ENCODE measurements at places on chromosomes 1 and 21. TPM values are rescaled to one million over a fixed set of nuclear protein-coding genes. Genes with fewer than 3 reads are reported as not detected.

The LPAR3 gene
- 1.4 TPM for polyA plus RNA-seq

DNA sequence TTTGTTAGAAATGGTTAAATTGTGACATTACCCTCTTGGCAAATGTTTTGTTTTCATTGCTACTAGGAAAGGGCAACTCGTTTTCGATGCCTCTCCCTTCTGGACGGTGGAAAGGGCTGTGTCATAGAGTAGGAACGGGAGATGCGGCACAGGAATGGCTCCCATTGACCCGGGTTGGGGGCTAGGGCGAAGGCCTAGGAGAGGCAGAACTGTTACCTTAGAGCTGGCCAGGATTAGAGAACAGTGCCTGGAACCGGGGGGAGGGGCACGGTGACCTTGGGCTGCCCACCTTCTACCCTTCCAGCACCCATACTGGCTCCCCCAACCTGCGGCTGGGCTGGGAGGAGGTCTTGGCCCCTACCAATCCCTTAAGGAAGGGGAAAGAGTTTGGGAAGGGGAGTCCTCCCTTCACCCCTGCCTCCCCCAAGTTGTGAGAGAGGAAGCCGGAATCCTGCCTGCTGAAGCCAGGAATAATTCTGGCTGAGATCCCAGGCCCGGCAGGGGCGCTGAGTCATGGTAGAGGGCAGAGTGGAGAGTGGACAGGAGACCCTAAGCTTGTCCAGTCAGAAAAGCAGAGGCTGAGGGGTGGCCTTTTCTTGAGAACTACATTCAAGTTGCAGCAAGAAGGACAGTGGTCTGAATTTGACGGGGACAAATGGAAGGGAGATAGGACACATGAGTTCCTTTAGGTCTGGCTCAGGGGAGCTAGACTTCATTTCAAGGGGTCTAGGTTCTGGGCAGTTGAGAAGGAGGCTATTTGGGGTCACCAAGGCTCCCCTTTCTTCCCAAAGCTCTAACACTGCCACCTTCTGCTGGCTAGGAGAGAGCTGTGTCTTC is 8.2 kb downstream of the LMNA start:
- no peaks in the 10 kb centered on the region for H3K27me3 ChIP-seq
- no peak overlapping the region for H3K4me3 ChIP-seq
- peak overlapping the region; percentile 83 for H3K27ac ChIP-seq
- H3K4me1 ChIP-seq = peaks cover 58% of the 10 kb centered on the region
- DNase-seq = peak; percentile 90

The PIK3CD gene
- 3.8 TPM for polyA plus RNA-seq

- no peaks in the 10 kb centered on the region for H3K27me3 ChIP-seq
- no peaks in the 10 kb centered on the region for H3K36me3 ChIP-seq
- H3K4me3 ChIP-seq = no peak overlapping the region
- H3K27ac ChIP-seq = peak overlapping the region; percentile 53
- peaks cover 59% of the 10 kb centered on the region for H3K4me1 ChIP-seq
- peak; percentile 82 for DNase-seq
Observed at GRCh38 chr1:209651138-209651587, 1.1 kb downstream of the LAMB3 start.

The CD244 gene
- not detected for polyA plus RNA-seq

- H3K4me1 ChIP-seq = peaks cover 6% of the 10 kb centered on the region
- no peaks in the 10 kb centered on the region for H3K36me3 ChIP-seq
- no peaks in the 10 kb centered on the region for H3K27me3 ChIP-seq
- H3K4me3 ChIP-seq = no peak overlapping the region
Observed at GRCh38 chr1:6912518-6912917, 127.3 kb downstream of the CAMTA1 start.

The PPP1R12B gene
- 5.1 TPM for polyA plus RNA-seq

- H3K27ac ChIP-seq = peak within 1 kb of the TSS; percentile 95
- peak within 1 kb of the TSS; percentile 73 for H3K4me3 ChIP-seq
- H3K4me1 ChIP-seq = peaks cover 17% of the 10 kb centered on the region
- no peaks in the 10 kb centered on the region for H3K27me3 ChIP-seq
- no peaks in the 10 kb centered on the region for H3K36me3 ChIP-seq
- peak; percentile 88 for DNase-seq
Observed at GRCh38 chr1:215566556-215567490, at the start of gene KCTD3. Gene KCTD3 (plus strand): TSS chr1:215567304. CDS start chr1:215567686, 382 bp downstream.

DNA sequence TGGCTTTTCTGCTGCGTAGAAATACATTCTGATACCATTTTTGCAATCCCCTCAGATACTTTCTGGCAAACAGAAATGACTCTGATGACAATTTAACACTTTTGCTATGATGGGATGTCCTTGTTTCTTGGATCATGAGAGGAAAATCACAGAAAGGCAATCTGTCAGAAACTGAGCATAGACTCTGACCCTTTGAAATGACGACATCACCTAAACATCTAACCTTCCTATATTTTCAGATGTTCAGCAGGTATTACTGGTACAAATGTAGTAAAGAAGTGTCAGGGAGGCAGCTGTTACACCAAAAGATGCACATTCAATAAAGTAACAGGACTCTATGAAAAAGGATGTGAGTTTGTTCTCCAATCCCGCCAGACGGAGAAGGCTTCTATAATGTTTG is 13.2 kb downstream of the CLCA1 start:
- H3K4me3 ChIP-seq = no peak overlapping the region
- no peaks in the 10 kb centered on the region for H3K36me3 ChIP-seq
- H3K27me3 ChIP-seq = no peaks in the 10 kb centered on the region

The NBPF10 gene
- 0.85 TPM for polyA plus RNA-seq

DNA sequence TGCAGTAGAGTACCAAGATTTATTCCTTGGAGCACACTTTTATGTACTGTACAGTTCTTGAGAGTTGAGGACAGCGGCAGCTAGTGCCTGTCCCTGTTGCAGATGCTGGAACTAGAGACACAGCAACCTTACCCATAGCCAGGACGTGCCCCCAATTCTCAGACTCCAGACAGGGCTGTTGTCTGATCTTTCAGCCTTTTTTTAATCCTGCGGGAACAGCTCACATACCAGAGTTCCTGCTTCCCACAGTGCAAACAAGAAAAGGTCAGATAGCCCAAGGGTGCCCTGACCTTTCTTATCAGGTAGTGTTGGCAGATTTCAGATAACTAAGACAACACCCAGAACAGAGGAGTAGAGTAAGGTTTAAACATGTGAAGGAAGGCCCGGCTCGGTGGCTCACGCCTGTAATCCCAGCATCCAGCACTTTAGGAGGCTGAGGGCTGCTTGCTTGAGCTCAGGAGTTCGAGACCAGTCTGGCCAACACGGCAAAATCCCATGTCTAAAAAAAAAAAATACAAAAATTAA is 78.5 kb downstream of the DOP1B start:
- no peak for DNase-seq
- no peaks in the 10 kb centered on the region for H3K4me1 ChIP-seq
- H3K36me3 ChIP-seq = no peaks in the 10 kb centered on the region
- H3K4me3 ChIP-seq = no peak overlapping the region

The SPRR2F gene
- polyA plus RNA-seq = not detected

DNA sequence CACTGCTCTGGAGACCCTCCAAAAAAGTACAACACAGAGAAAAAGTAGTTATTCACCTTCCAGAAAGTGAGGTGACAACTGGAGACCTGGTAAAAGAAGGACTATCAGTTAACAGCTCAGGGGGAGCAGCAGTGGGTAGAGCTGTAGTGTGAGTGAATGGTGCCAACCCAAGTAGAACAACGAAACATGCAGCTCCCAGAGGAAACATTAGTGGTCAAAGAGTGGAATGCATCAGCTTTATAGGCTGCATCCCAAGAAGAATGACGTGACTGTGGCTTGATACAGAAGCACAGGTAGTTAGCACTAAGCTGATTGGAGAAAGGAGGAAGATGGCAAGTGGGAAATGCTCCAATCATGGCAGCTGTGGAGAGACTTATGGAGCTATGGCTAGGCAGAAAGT is 275.7 kb upstream of the CAMK1G start:
- no peak for DNase-seq
- no peak overlapping the region for H3K4me3 ChIP-seq
- H3K36me3 ChIP-seq = no peaks in the 10 kb centered on the region
- H3K4me1 ChIP-seq = no peaks in the 10 kb centered on the region
- no peak overlapping the region for H3K27ac ChIP-seq

GRCh38 chr1:82321794-82322193 is 521.1 kb downstream of the ADGRL2 start:
- no peaks in the 10 kb centered on the region for H3K27me3 ChIP-seq
- DNase-seq = no peak
- H3K4me3 ChIP-seq = no peak overlapping the region
- H3K27ac ChIP-seq = no peak overlapping the region
- H3K4me1 ChIP-seq = no peaks in the 10 kb centered on the region
- H3K36me3 ChIP-seq = no peaks in the 10 kb centered on the region

The MXRA8 gene
- polyA plus RNA-seq = 17.6 TPM

GRCh38 chr1:228141226-228142044 is 1.4 kb downstream of the GUK1 start:
- DNase-seq = peak; percentile 55
- peak overlapping the region; percentile 92 for H3K27ac ChIP-seq
- H3K27me3 ChIP-seq = no peaks in the 10 kb centered on the region
- peak overlapping the region; percentile 79 for H3K4me3 ChIP-seq

GRCh38 chr1:201982082-201982622 is 296 bp upstream of the RNPEP start:
- peak overlapping the region; percentile 90 for H3K27ac ChIP-seq
- H3K4me1 ChIP-seq = peaks cover 11% of the 10 kb centered on the region
- no peaks in the 10 kb centered on the region for H3K36me3 ChIP-seq

GRCh38 chr1:196344453-196344852 is 263.8 kb downstream of the KCNT2 start:
- DNase-seq = no peak
- no peaks in the 10 kb centered on the region for H3K36me3 ChIP-seq
- no peak overlapping the region for H3K4me3 ChIP-seq
- no peaks in the 10 kb centered on the region for H3K27me3 ChIP-seq

GRCh38 chr1:116371752-116372151 is 1.3 kb upstream of the ATP1A1 start:
- H3K27me3 ChIP-seq = no peaks in the 10 kb centered on the region
- H3K4me3 ChIP-seq = no peak overlapping the region
- DNase-seq = no peak
- H3K36me3 ChIP-seq = no peaks in the 10 kb centered on the region
- peak overlapping the region; percentile 94 for H3K27ac ChIP-seq

- H3K36me3 ChIP-seq = no peaks in the 10 kb centered on the region
- no peak overlapping the region for H3K27ac ChIP-seq
- H3K4me3 ChIP-seq = no peak overlapping the region
- DNase-seq = peak; percentile 68
- H3K27me3 ChIP-seq = no peaks in the 10 kb centered on the region
Observed at GRCh38 chr1:9009438-9010370, 16.5 kb downstream of the SLC2A7 start.

DNA sequence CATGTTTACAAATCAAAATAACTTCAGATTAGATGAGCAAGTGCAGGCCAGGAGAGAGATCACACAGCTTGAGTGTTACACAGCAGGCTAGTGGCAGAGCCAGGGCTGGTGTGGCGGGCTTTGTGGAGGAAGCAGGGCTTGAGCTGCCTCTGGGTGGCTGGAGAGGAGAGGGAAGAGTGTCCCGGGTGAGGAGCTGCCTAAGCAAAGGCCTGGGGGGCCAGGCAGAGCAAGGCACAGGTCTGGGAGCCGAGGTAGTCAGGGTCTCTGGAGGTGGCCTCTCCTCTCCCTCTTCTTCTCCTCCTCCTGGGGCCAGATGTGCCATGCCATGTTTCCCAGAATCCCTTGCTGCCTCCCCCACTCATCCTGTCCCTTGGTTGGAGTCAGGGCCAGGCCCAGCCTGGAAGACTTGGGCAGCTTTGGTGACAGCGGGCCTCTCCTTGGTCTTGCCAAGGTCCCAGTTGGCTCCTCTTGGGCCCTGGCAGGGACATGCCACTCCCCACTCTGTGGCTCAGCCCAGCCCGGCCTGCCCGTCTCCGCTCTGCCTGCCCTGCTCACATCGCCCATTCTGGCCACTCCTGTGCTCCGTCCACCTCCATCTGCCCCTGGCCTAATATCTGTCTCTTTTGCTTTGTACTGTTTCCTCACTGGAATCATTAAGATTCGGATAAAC is 70.3 kb downstream of the PTPRU start:
- H3K27me3 ChIP-seq = no peaks in the 10 kb centered on the region
- H3K36me3 ChIP-seq = no peaks in the 10 kb centered on the region
- no peak for DNase-seq
- no peak overlapping the region for H3K27ac ChIP-seq
- H3K4me1 ChIP-seq = no peaks in the 10 kb centered on the region

The OR2L13 gene
- polyA plus RNA-seq = not detected

DNA sequence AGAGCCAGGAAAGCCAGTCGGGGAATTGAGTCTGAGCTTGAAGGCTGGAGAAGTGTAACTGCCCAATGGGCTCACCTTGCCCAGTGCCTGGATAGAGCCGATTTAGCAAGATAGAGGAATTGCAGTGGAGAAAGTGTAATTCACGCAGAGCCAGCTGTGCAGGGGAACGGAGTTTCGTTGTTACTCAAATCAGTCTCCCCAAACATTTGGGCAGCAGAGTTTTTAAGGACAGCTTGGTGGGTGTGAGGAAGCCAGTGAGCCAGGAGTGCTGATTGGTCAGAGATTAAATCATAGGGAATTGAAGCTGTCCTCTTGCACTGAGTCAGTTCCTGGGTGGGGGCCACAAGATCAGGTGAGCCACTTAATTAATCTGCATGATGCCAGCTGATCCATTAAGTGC is 28.4 kb upstream of the NLRP3 start:
- no peak overlapping the region for H3K27ac ChIP-seq
- H3K4me3 ChIP-seq = no peak overlapping the region
- DNase-seq = no peak
- H3K4me1 ChIP-seq = no peaks in the 10 kb centered on the region

The GOLT1A gene
- 38.8 TPM for polyA plus RNA-seq

GRCh38 chr21:18430341-18430740 is 26.8 kb upstream of the TMPRSS15 start:
- no peak for DNase-seq
- no peaks in the 10 kb centered on the region for H3K4me1 ChIP-seq
- no peak overlapping the region for H3K27ac ChIP-seq
- no peaks in the 10 kb centered on the region for H3K27me3 ChIP-seq

DNA sequence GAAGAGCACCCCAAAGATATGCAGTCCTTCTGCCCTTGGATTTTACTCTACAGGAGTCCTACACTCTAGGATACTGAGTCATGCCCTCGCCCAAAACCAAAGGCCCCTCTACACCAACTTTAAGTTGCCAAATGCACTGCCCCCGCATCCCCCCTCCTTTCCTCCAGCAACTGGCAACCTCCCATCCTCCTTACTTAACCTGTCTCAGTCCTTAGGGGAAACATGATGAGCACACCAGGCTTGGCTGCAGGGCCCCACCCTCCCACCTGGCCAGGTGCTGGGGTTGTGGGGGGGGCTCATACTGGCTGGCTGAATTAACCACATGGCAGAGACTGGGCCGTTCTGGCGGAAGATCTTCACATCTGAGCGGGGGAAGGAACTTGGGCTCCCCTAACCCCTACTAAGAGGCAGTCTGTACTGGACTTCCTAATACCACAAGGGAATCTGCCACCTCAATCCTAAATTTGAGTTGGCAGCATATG is 1.2 kb downstream of the HDGF start:
- DNase-seq = peak; percentile 60
- H3K27me3 ChIP-seq = no peaks in the 10 kb centered on the region
- no peaks in the 10 kb centered on the region for H3K36me3 ChIP-seq
- H3K4me3 ChIP-seq = peak overlapping the region; percentile 93
- H3K4me1 ChIP-seq = peaks cover 42% of the 10 kb centered on the region
- H3K27ac ChIP-seq = peak overlapping the region; percentile 89

Measured in pancreas (tissue), 10 donors.